ENCODE measurements at places on chromosomes 5 and 9.

- peak; percentile 91 for DNase-seq
Observed at GRCh38 chr9:108049026-108049607, 559.5 kb upstream of the KLF4 start.

GRCh38 chr9:120579139-120580050 is 572 bp downstream of the CDK5RAP2 start:
- no peak for DNase-seq

DNA sequence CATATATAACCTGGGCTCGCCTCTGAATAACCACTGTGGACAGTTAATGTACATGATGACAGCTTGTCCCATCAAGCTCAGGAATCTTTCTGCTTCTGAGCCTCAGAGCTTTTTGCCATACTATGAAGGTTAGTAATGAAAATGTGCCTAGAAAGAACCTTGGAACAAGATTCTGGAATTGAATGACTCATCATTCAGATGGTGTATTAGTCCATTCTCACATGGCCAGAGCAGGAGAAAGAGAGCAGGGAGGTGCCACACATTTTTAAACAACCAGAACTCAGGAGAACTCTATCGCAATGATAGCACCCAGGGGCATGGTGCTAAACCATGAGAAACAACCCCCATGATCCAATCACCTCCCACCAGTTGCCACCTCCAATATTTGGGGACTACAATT is 542.1 kb downstream of the PRR16 start:
- no peak for DNase-seq

DNA sequence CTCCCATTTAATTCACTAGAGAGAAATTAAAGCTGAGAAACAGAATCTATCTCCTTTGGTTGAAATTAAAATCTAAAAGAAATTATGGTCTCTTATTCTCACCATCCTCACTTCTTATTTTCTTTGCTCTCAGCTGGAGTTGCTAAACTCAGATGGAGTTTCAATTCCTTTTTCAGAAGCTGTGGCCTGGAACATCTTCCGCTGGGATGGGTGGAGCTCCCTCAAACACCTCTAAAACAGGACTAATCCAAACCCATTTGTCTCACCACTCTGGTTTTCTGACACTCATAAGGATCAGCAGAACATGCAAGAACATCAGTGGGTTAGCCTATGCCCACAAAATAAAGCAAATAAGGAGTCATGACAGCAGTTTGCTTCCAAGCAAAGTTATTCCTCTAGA is 39.6 kb upstream of the CEP78 start:
- no peak for DNase-seq

- no peak for DNase-seq
Observed at GRCh38 chr9:133475292-133476012, 3.4 kb downstream of the SLC2A6 start.

GRCh38 chr5:151094030-151094851 is 13.4 kb upstream of the TNIP1 start:
- no peak for DNase-seq

DNA sequence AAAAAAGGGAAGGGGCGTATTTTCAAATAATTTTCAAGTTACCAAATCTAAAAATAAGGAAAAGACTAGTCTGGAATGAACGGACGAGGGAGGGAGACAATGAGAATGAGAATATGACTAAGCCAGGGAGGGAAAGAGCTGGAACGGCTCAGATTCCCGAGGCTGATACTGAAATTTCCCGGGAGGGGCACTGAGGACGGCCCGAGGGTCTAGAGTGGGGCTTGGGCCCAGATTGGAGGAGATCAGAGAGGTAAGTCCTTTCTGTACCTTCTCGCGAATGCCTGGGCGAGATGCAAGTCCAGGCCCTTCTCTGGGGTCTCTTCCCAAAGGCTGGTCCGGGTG is 3.4 kb upstream of the CCIN start:
- DNase-seq: no peak

DNA sequence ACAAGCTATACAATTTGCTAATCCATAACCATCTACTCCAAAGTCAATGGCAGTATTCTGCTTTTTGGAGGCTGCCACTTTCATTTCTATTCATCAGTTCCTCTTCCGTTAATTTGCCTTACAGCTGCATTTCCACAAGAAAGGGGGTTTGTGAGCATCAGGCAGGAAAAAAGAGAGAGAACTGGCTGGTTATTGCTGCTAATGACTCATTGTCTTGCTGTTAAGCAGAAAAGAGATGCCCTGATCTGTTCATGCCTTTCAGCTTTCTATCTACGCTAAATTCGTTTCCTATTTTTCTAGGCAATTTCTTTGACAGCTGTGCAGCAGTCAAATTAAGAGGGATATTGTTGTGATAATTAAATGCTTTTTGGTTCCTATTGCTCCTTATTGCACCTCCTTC is 65.9 kb upstream of the GNAQ start:
- DNase-seq: no peak

DNA sequence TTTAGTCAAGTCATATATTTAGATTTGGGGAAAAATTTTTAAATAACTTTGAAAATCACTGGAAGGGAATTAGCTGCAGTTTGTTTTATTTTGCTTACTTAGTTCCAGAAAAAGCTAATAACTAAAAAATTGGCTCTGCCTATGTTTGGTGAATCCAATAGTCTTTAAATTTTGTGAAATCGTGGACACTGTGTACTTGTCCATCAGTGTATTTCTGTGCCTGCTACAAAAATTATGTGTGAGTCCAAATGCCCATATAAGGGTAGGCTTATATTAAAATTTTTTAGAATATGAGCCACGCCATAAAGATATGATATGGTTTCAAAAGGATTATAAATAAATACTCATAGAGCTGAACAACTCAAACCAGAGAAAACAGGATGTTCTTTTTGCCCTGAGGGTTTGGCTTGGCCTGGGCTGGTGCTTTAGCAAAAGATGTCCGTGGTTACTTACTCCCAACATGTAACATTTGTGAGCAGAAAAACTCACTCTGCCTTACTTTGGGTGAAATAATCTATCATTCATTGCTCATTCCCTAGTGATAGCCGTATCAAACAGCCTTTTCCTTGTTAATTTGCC is 133.2 kb upstream of the PRLR start:
- DNase-seq: no peak

GRCh38 chr9:20312732-20313131 is 309.6 kb downstream of the MLLT3 start:
- DNase-seq: no peak

- no peak for DNase-seq
Observed at GRCh38 chr5:138489683-138490061, 24.4 kb downstream of the EGR1 start.

DNA sequence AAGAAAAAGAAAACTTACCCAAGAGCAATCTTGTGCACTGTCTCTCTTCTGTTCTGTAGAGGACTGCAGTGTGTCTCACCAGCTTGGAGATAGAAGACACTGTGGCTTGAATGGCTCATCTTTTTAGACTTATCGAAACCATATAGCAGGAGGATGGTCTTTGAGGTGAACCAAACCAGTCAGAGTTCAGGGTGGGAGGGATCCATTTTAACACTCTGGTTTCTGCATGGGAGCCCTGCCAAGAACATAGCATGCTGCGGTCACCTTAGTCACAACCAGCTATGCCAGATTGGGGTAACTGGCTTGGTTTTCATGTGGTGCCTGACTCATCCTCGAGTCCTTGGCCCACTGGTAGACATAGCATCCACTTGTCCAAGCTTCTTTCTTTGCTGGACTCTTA is 135.1 kb downstream of the PAPPA start:
- no peak for DNase-seq

- DNase-seq: no peak
Observed at GRCh38 chr9:64128572-64128971, 1156.4 kb downstream of the FOXD4L5 start.

GRCh38 chr5:45568813-45569212 is 127.4 kb downstream of the HCN1 start:
- no peak for DNase-seq

DNA sequence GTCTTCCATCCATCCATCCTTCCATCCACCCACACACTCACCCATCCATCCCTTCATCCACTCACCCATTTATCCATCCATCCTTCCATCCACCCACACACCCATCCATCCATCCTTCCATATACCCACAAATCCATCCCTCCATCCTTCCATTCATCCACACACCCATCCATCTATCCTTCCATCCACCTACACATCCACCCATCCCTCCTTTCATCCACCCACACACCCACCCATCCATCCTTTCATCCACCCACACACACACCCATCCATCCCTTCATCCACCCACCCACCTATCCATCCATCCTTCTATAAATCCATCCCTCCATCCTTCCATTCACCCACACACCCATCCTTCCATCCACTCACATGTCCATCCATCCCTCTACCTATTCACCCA is 23.6 kb downstream of the DRD1 start:
- no peak for DNase-seq

- no peak for DNase-seq
Observed at GRCh38 chr5:67178085-67178484, 18.5 kb downstream of the CD180 start.

DNA sequence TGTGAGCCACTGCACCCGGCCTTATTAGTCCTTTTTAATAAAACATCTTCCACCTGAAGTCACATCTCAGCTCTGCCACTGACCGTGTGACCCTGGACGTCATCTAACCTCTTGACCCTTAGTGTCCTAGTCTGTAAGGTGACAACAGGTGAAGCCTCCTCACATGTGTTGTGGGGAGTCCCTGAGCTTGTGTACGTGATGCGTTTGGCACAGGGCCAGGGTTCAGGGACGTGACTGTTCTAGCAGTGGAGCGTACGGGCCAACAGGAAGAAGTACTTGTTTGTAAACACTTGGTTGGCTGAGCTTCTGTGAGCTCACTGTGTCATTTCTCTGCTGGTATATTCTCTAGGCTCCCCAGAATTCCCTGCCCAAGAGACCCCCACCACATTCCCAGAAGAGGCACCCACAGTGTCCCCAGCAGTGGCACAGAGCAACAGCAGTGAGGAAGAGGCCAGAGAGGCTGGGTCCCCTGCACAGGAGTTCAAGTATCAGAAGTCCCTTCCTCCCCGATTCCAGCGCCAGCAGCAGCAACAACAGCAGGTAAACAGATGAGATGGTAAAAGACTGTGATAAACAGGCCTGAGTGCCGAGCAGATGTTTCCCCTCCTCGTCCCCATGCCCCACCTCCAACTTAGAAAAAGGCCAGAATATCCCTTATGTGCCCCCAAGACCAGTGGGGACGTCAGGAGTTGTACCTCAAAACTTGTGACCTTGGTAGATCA is 35.3 kb upstream of the POMT1 start:
- no peak for DNase-seq

- no peak for DNase-seq
Observed at GRCh38 chr9:108235609-108236008, 620.2 kb downstream of the ACTL7B start.
